ENCODE measurements at places on chromosomes 7 and 10.
A peak's percentile ranks its signal among the peaks of the same experiment; 100 is the strongest.

- DNase-seq: no peak
Measured at GRCh38 chr10:117204316-117204715, 7.0 kb downstream of the KCNK18 start.

GRCh38 chr10:113283189-113283588 is 269.7 kb upstream of the HABP2 start:
- no peak for DNase-seq

GRCh38 chr10:133441780-133442179 is 12.0 kb upstream of the SCART1 start:
- no peak for DNase-seq

GRCh38 chr7:95470452-95470851 is 15.3 kb upstream of the ASB4 start:
- DNase-seq: no peak

DNA sequence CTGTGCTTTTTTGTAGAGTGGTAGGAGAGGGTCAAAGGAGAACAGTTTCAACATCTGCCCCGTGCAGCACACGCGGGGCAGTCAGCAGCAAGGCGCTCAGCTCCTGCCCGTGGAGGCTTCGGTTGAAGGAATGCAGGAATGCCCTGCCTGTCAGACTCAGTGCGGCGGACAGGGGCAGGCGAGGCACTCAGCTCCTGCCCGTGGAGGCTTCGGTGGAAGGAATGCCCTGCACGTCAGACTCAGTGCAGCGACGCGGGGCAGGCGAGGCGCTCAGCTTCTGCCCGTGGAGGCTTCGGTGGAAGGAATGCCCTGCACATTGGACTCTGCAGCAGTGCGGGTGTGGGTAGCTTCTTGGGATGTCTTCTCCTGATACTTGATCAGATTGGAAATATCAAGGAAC is 37.0 kb downstream of the PPP2R2D start:
- no peak for DNase-seq

- no peak for DNase-seq
Measured at GRCh38 chr10:133278577-133279265, 2.1 kb upstream of the ADAM8 start.

DNA sequence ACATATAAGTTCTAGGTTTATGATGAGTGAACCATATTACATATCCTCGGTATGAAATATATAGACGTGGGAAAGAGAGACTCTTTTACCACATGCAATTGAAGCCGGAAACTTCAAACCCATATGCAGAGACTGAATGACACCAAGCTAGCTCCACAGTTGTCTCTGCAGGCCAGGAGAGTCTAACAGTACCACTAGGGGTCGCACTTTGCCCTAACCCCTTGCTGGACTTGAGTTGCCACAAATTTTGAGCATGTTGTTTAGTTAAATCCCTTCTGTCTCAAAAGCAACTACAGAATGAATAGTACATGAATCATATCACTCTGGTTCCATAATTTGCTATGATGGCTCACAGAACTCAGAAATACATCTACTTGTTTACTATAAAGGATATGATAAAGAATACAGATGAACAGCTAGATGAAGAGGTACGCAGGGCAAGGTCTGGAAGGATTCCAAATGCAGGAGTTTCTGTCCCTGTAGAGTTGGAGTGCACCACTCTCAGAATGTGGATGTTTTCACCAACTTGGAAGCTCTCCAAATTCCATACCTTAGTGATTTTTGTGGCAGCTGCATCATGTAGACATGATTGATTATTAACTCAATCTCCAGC is 112.4 kb upstream of the YAE1 start:
- DNase-seq: peak; percentile 27

- DNase-seq: no peak
Measured at GRCh38 chr7:157278791-157279724, 57.7 kb upstream of the DNAJB6 start.

GRCh38 chr7:93036807-93037206 is 81.0 kb downstream of the SAMD9 start:
- DNase-seq: no peak

DNA sequence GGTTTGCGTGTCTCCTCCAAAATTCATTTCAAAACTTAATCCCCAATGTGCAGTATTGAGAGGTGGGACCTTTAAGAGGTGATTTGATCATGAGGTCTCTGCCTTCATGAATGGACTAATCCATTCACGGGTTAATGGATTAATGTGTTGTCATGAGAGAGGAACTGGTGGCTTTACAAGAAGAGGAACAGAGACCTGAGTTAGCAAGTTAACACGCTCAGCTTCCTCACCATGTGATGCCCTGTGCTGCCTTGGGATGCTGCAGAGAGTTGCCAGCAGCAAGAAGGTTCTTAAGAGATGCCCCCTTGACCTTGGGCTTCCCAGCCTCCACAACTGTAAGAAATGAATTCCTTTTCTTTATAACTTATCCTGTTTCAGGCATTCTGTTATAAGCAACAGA is 3.7 kb upstream of the TCTN3 start:
- DNase-seq: no peak

DNA sequence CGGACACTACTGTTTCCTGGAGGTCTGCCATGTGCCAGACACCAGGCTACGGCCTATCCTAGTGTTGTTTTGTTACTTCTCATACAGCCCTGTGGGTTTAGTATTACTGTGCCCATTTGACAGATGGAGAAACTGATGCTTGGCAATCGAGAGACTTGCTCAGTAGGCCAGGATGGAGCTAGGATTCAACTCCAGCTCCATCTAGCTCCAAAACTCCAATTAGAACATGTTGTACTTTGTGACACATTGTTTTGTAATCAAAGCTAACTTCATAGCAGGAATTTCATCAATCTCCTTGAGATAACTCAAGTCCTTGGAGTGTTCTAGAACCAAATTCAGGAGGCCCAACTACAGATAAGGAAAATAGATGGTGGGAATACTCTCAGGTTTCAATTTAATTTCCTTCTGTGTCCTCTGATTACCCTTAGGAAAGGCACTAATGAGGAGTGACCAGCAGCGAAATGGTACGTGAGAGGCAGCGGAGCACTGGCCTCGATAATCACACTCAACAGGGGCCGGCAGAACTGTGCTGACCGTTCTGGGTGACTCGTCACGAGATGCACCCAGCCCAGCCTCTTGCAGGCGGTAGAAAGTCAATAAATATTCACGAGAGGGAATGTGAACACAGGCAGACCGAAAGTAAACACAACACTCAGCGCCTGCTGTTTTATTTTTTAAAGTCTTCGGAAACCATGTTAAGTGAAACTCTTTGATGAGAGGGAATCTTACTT is 269.6 kb upstream of the NEBL start:
- DNase-seq: no peak

DNA sequence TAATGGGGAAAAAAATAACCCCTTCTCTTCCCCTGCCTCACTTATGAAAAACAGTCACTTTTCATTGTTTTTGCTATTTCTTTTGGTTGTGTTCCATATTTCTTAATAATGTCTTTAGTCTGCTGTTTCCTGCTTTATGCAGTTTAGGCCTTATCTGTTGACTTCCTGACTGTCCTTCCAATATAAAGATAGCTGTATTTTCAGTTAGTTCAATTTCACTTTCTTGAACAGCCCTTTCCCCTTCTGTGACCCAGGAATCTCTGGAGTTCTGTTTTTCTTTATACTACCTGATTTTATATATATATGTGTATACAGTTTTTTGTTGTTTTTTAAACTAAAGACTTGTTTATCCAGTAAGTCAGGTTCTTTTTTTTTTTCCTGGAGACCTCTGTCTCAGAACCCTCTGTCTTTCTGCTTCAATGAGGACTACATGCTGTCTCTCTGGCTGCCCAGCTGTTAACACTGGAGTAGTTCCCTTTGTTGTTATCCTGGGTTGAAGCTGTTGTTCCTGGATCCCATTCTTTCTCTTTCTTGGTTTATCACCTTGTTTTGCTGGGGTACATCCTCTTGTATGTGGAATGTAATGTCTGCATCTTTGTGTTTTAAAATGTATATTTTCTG is 87.2 kb downstream of the GSDME start:
- no peak for DNase-seq

- no peak for DNase-seq
Measured at GRCh38 chr7:124800386-124800785, 34.8 kb upstream of the GPR37 start.

- no peak for DNase-seq
Measured at GRCh38 chr10:68153473-68154210, 44.4 kb downstream of the MYPN start.

- no peak for DNase-seq
Measured at GRCh38 chr10:124224331-124225028, 131.1 kb upstream of the CHST15 start.

DNA sequence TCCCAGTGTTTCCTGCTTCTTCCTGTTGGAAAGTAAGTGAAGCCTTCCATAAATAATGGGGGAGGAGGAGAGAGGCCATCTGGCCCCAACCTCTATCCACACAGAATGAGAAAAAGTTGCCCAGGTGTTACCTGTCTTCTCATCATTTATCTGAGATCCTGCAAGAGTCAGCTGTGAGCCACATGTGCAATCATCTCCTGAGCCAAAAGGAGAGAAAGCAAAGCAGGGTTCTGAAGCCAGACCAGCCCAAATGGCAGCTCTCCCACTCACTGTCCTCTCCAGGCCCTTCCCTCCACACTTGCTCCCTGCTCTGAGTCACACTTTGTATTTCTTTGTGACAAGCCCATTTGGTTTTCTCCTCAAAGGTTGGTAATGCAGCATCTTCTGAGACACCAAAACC is 65.9 kb downstream of the FAM204A start:
- no peak for DNase-seq

DNA sequence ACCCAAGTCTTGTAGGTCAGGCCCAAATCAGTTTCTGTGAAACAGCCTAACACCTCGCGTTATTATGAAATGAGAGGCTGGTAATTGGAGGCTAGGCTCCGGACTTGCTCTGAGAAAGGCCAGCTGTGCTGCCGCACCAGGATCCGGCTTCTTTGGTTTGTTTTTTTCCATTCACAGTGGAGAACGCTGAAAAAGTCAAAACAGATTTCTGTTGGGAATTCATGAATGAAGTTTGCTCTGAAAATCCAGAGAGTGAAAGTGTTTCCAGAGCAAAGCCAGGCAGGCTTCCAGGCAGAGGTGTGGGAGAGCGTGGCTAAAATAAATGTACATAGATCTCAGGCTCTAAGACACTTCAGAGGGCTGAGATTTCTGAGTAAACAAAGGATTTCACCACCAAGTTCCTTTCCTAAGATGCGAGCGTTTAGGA is 240.1 kb downstream of the TRIL start:
- no peak for DNase-seq

DNA sequence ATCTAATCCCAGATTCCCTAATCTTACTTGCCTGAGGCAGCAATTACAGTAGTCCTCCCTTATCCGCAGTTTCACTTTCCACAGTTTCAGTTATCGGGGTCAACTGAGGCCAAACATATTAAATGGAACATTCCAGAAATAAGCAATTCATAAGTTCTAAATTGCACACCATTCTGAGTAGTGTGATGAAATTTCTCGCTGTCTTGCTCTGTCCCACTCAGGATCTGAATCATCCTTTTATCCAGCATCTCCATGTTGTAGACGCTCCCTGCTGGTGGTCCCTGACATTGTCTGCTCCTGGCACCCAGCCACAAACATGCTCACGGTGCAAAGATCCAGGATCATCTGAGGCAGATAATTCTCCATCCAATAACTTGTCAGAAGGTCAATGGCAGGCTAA is 128.7 kb upstream of the CXCL12 start:
- DNase-seq: no peak

GRCh38 chr10:7260412-7260900 is 150.4 kb downstream of the SFMBT2 start:
- DNase-seq: no peak

- no peak for DNase-seq
Measured at GRCh38 chr10:62560201-62560819, 186.1 kb downstream of the ZNF365 start.

All from stimulated activated CD4-positive, alpha-beta T cell treated with anti-CD3 and anti-CD28 coated beads, Interleukin-2, amount 100 ng/mL, for 4 hours (primary cell).